Renal pelvis (tissue), 12 donors: ENCODE measurements at places on chromosomes 2 and 18. TPM values are rescaled to one million over a fixed set of nuclear protein-coding genes. Genes with fewer than 3 reads are reported as not detected.

GRCh38 chr2:204542982-204543608 lies 2.2 kb upstream of the PARD3B start:
- DNase-seq: no peak

DNA sequence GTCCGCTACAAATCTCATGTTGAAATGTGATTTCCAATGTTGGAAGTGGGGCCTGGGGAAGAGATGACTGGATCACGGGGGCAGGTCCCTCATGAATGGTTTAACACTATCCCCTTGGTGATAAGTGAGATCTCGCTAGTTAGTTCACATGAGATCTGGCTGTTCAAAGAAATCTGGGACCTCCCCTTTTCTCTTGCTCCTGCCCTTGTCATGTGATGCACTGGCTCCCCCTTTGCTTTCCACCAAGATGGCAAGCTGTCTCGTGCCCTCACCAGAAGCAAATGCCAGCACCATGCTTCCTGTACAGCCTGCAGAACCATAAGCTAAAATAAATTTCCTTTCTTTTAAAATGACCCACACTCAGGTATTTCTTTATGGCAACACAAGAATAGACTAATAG lies 57.3 kb upstream of the C2orf15 start:
- no peak for DNase-seq

- DNase-seq: no peak
Measured at GRCh38 chr2:190334479-190335224, 8.7 kb upstream of the INPP1 start.

The DAPL1 gene
- 26.3 TPM for polyA plus RNA-seq

GRCh38 chr18:61950371-61950770 lies 57.6 kb upstream of the RNF152 start:
- DNase-seq: no peak

GRCh38 chr2:9237831-9238230 lies 31.2 kb downstream of the ASAP2 start:
- DNase-seq: no peak

DNA sequence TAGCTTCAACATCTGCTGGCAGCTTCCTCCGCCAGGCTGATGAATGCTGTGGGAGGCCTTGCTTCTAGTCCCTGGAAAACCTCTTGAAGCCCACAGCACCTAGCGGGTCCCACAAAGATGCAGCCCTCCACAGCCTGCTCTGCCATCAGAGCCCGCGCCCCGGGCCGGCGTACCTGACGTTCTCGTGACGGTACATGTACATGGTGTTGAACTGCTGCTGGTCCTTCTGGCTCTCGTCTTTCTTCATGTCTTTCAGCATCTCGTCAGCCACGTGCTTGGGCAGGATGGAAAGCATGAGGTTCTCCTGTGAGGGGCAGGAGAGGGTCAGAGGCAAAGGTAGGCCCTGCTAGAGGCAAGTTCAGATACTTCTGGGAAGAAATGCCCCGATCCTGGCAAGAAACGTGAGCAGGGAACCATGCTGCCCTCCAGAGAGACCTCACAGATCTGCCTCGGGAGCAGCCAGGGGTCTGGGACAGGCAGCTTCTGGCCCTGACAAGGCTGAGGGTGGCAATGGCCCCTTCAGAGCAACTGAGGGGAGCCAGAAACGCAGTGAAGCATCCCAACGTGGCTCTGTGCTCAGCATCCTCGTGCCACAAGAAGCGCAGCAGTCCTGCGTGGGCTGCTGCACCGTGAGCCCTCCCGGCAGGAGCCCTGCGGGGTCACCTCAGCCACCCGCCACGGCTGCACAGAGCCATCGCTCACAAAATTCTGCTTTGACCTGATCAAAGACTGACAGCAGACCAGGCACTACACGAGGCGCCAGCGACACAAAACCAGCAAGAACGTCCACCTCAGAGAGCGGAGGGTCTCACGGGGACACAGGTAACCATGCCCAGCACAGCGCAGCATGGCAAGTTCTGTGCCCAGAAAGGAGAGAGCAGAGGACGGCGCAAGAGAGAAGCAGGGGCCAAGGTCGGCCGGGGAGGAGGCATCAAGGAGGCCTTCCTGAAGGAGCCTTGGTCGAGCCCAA lies 49.1 kb downstream of the CENPO start:
- DNase-seq: no peak

The CIB4 gene
- polyA plus RNA-seq: 0.28 TPM

The DYNAP gene
- 0.12 TPM for polyA plus RNA-seq

DNA sequence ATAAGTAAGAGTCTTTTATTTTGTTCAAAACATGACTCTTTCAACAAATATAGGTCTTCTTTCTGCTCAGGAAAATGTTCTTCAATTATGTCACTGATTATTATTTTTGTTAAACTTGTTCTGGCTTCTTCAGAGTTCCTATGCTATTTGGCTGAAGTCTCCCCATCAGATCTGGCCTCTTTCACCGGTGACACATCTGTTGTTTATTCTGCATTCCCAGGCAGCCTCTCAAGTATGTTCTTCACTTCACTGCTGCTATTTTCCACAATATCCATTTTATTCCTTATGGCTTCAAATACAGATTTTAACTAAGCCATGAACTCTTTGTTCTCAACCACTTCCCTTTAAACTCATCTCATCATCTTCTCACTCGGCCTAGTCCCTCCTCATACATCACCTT lies 45.7 kb downstream of the HDAC4 start:
- DNase-seq: no peak

The KIDINS220 gene
- 85.9 TPM for polyA plus RNA-seq

DNA sequence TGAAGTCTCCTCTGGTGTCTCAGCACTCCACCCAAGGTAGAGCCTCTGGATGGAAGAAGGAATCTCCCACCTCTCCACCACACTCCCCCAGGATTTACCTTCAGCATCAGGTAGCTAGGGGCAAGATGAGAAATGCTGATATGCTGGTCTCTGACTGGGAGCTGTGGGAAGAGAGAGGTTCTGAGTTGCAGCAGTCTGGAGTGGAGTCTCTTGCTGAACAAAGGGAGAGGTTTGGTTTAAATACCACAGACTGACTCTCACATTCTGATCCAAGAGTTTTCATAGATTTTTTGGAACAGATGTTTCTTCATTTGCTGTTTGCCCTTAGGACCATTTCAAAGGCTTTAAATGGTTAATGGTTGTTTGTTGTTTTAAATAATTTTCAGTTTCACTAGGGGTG lies 1.1 kb upstream of the CFLAR start:
- DNase-seq: no peak

DNA sequence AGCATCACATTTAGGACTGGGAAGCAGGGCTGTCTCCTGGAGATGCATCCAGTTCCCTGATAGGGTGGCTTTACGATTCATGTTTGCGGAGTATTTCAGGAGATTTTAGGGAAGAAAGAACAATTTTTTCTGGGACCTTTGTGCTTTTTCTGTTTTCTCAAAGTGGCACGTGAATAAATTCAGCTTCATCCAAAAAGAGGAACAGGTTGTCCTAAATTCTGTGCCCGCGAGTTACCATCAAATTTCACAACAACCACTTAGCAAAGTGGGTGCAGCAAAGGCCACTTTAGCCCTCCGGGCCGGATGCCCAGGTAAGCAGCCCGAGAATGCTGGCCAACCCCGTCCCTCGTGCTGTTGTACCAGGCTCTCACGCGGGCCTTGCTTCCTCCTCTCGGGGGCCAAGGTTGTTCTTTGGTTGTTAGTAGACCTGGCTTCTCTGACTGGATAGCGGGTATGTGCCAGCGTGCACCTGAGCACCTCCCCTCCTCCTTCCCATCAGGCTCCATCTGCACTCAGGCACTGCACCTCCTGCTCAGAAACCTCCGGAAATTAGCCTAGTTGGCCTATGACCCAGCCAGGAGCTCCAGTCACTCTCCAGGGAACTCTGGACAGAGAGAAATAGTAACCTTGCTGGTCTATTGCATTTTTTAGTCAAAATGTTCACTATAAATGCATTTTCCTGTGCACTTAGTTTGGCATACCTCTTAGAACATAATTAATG lies 83.0 kb downstream of the CMPK2 start:
- no peak for DNase-seq

The NIFK gene
- 58.4 TPM for polyA plus RNA-seq

The IL18R1 gene
- 2.4 TPM for polyA plus RNA-seq

DNA sequence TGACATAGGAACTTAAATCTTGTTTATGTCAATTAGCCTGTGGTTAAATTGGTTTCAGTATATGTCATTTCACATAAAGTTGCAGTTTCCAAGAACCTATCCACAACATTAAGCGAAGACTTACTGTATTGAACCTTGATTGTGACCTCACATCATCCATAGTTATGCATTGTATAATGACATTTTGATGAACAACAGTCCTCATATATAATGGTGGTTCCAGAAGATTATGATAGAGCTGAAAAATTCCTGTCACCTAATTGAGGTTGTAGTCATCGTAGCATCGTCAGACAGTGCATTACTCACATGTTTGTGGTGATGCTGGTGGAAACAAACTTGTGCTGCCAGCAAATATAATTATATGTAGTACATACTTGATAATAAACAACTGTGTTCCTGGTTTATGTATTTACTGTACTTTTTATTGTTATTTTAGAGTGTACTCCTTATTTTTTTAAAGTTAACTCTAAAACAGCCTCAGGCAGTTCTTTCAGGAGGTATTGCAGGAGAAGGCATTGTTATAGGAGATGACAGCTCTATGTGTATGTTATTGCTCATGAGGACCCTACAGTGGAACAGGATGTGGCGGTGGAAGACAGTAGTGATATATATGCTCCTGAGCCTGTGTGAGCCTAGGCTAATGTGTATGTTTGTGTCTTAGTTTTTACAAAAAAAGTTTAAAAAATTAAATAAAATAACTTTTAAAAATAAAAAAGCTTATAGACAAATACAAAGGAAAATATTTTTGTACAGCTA lies 56.6 kb downstream of the UBE2E3 start:
- no peak for DNase-seq

DNA sequence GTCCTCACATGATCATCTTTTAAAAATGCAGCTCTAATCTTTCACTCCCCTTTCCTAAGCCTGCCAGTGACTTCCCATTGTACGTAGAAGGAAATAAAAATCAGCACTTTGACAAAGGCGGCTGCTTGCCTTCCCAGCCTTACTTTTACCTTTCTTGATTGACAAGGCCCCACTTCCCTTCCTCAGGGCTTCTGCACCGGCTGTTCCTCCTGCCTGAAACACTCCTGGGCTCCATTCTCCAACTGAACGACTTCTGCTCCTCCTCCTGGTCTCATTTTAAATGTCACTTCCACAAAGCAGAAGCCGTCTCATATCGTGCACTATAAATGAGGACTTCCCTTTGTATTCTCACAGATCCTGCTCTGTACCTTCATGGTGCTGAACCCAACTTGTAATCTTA lies 56.1 kb downstream of the OSBPL6 start:
- no peak for DNase-seq

- peak; percentile 53 for DNase-seq
Measured at GRCh38 chr2:8119782-8120505, 561.9 kb upstream of the ID2 start.

- DNase-seq: no peak
Measured at GRCh38 chr2:39468579-39469451, 31.7 kb upstream of the MAP4K3 start.

The POTEI gene
- polyA plus RNA-seq: 0.50 TPM

The ACADL gene
- 31.4 TPM for polyA plus RNA-seq

DNA sequence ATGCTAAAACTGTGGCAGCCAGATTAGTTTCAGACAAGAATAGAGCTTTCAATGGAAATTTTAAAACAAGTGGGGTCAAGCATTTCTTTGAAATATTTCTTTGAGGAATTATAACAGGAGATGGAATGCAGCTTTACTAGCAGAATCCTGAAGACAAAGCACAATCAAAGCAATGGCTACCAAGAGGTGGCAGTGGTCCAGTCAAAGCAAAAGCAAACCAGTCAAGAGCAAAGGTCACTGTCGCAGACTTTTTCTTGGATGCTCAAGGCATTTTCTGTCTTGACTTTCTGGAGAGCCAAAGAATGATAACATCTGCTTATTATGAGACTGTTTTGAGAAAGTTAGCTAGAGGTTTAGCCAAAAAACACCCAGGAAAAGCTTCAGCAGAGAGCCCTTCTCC lies 351.2 kb upstream of the DLGAP1 start:
- no peak for DNase-seq

GRCh38 chr18:61893971-61894750 lies 1.4 kb upstream of the RNF152 start:
- peak; percentile 76 for DNase-seq

- DNase-seq: no peak
Measured at GRCh38 chr2:9422321-9423099, 818 bp downstream of the ITGB1BP1 start.

The KCNG2 gene
- polyA plus RNA-seq: 0.39 TPM
